ENCODE measurements at places on chromosomes 2 and 18.

- DNase-seq = no peak
Observed at GRCh38 chr2:169845016-169845415, 17.8 kb downstream of the UBR3 start.

- DNase-seq = no peak
Observed at GRCh38 chr2:25374411-25374810, 32.7 kb upstream of the DNMT3A start.

GRCh38 chr2:229930656-229931055, 8.4 kb downstream of the FBXO36 start:
- DNase-seq = no peak

DNA sequence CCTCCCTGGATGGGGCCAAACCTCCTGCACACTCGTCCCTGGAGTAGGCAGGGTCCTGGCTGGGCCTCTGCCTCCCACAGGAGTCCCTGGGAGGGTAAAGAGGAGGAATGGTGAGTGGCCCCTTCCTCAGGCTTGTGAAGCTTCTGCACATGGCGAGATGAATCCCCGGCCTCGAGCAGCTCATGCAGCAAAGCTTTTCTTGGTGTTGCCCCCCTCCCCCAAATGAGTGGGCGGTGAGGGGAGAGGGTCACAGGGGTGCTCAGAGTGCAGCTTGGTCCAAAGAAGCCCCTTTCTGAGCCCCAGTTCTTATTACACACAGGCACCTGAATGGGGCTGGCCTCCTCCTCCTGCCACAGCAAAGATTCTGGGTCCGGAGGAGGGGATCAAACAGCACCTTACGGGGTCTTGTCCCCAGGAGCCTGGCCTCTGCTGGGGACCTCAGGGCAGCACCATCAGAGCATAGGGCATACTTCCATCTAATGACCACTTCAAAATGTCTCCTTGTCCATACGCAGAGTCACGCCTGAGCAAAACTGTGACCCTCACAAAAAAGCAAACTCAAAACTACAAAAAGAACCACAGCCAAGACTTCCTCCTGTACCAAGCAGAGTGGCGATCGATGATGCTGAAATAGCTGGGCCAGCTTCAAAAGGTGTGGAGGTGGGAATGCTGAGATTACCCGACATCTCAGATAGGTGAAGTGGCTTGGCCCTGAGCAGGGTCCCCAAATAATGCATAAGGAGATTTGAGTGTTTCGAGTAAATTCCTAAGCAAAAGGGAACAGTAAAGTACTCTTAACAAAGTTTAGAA, 148.4 kb upstream of the TWIST2 start:
- no peak for DNase-seq

DNA sequence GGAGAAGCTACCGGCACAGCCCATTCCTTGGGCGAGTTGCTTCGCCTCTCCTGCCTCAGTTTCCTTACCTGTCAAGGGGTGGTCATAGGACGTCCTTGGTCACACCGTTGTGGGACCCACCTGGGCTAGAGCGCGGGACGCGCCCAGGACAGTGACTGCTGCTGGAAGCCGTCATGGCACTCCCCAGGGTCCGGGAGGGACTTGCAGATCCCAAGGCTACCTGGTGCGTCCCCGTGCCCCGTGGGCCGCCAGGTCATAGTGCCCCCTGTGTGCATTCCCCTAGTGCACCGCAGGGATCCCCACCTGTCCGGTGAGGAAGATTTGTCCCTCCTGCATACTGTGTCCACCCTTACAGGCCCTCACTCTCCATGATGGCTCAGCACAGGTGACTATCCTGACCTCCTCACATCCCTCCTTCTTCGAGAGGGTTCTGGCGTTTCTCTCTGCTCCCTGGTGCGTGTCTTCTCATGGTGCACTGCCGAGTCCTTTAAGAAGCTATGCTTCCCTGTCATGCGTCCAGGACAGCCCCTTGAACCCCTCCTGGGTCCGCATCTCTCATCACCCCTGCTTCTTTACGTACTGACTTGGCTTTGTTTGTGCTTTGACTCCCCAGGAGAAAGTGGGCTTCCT, 886 bp upstream of the STK25 start:
- peak; percentile 6 for DNase-seq

DNA sequence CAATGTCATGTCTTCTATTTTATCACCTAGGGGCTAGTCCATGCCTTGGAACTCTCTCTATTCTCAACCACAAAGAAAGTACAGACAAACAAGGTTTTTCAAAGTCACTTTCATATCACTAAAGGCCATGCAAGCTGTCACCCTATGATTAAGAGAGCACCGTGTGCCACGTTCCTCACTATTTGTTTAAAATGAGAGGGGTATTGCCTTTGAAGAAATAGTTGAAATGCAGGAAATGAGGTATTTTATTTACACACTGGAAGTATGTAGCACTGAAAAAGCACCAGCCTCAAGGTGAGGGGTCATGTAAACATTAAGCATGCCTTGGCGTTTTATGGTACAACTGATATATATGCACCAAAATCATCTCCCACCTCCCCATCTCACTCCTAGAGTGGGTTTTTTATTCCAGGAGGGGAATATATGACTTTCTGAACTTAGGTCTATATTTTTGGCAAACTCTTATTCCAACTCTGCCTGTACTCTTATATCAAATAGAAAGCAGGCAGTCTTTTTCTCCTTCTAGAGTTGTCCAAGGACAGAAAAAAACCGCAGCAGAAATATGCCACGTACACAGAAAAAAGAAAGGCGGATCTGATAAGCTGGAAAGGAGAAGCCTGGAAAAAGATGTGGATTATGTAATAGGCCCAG, 53.5 kb downstream of the VSNL1 start:
- no peak for DNase-seq

- DNase-seq = no peak
Observed at GRCh38 chr2:11043245-11043644, 112.0 kb upstream of the SLC66A3 start.

DNA sequence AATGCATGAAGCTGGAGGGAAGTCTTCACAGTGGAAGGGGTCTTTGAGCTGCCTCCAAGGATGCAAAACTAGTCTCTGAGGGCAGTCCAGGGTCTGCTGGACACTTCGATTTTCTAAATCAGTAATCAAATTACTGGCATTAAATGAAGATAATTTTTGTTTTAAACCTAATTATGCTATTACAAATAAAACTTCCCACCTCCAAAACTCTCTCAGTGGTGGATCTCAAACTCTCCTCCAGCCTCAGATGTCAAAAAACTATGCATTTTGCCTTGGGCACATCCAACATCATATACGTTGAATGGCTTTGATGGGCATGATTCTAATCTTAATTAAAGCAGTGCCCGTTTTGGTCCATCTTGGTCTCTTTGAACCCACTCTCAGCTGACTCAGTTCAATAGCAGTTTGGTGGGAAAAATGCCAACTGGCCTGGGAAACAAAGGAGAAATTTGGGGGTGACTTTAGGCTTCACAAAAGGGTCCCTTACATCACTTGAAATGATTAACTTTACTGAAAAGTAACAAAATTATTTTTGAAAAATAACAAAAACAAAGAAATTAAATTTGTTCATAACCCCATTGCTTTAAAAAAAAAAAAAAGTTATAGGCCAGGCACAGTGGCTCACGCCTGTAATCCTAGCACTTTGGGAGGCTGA, 5.9 kb upstream of the MYCN start:
- no peak for DNase-seq

DNA sequence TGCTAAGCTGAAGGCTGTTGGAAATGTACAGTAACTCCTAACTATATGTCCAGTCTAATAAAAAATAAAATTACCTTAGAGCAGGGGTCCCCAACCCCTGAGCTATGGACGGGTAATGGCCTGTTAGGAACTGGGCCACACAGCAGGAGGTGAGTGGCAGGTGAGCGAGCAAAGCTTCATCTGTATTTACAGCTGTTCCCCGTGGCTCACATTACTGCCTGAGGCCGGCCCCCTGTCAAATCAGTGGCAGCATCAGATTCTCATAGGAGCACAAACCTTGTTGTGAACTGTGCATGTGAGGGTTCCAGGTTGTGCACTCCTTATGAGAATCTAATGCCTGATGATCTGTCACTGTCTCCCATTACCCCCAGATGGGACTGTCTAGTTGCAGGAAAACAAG, 73.1 kb upstream of the CXCR4 start:
- no peak for DNase-seq

- no peak for DNase-seq
Observed at GRCh38 chr2:61575447-61575859, 37.3 kb upstream of the XPO1 start.

GRCh38 chr2:46776687-46777327, 138.8 kb downstream of the MCFD2 start:
- DNase-seq = no peak

DNA sequence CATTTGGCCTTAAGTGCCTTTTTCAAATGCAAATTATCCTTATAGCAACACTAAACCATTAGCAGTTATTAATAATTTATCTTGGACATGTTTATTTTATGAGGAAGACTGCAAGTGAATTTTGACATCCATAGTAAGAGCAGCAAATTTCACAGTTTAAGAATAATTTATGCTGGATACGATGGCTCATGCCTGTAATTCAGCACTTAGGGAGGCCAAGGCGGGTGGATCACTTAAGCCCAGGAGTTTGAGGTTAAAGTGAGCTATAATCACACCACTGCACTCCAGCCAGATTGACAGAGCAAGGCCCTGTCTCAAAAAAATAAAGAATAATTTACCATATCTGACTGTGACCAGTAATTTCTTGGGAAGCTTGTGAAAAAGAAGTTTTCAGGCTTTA, 286.2 kb downstream of the TMX3 start:
- no peak for DNase-seq

- DNase-seq = no peak
Observed at GRCh38 chr2:196159221-196159892, 12.0 kb downstream of the STK17B start.

- no peak for DNase-seq
Observed at GRCh38 chr18:10142056-10142455, 228.2 kb downstream of the VAPA start.

DNA sequence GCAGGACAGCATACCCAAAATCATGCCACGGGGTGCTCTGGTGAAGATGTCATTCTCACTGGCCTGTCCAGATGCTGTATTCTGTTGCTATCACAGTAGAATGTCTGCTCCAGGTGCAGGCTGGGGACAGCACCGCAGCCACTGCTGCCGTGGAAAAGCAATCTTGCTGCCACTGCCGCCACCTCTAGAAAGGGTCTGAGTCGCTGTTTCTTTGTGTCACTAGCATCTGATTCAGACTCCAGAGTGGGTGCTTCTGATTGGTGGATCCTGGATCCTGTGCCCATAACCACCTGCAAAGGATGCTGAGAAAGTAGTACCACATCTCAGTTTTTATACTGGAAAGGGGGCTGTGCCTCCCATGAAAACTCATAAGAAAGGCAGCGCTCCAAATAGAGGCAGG, 45.3 kb upstream of the CTLA4 start:
- DNase-seq = no peak

DNA sequence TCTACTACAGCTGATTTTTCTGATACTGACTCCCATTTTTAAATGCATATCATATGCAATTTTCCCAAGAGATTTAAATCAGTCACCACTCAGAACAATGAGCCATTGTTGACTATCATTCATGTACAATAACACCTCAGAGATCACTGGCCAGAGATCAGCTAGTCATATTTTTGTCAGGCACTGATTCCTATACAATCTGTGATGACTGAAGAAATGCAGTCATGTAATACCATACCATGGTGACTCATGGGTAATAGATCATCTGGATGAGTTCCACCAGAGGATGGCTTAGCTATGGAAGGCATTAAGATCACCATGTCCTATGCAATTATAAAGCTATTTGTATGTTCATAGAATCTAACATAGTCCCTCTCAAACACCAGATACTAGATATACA, 285.7 kb upstream of the DCC start:
- no peak for DNase-seq

GRCh38 chr2:181977661-181978350, 7.8 kb upstream of the PPP1R1C start:
- DNase-seq = no peak

- no peak for DNase-seq
Observed at GRCh38 chr18:39776766-39777165, 2178.3 kb upstream of the PIK3C3 start.

DNA sequence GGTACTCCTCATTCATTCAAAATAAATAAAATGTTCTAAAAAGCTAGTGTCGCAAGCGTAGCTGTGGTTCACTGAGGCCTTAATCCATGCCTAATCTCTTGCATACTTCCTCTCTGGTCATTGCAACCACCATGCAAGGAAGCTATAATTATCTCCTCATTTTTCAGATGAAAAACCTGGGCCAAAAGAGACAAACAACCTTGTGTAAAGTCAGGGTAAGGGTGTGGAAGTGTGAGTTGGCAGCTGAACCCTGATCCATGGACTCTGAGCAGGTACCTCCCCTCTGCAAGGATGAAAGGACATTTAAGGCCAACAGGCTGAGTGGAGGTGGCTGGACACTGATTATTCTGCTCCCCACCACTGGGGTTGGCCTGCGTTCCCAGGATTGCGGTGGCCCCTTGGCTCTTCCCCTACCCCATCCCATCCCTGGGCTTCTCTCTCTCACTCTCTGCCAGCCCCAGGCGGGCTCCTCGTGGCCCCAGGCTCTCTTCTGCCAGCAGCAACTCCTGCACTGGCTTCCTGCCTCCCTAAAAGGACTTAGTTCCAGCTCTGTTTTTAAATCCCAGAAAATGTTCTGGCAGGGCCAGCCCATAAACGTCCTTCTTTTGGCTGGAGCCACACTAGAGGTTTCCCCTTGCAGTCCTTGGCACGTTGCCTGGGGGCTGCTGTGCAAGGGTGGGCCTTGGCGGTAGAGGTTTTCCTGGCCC, 72.0 kb upstream of the AFF3 start:
- DNase-seq = no peak

DNA sequence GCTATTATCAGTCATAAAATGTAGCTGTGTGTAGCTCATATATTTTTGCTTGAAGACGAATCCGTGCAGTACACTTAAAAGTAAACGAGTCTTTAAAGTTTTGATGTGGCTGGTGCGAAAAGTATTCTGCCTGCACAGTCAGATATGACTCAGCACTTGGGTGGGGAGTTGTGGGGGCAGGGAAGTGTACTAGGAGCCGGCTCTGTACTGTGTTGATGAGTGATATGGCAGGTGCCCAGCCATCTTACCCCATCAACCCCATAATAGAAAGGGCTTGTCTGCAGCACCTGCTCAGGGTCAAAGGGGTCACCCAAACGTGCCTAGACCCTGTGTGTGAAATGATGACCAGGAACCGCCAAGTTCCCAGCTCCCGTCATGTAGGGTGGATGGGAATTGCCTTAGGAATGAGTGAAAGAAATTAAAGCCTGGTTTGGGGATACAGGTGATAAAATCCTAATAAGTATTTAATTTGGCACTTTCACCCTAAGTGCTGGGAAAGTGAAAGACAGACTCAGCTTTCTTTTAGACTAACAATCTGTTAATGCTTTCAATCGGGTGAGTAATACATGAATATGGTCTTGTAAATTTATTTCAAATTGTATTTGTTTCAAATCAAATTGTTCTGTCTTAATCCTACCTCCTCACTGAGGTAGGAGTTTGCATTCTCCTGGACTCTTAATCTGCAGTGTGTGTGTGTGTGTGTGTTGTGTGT, 48.0 kb downstream of the BCL2L11 start:
- peak; percentile 62 for DNase-seq

GRCh38 chr2:129001926-129002325, 683.3 kb upstream of the HS6ST1 start:
- no peak for DNase-seq

- DNase-seq = peak; percentile 58
Observed at GRCh38 chr2:38665854-38666555, at the start of gene GALM. Gene GALM (plus strand): TSS chr2:38666114. CDS start chr2:38666162, 48 bp downstream.

Data from stimulated activated CD4-positive, alpha-beta T cell treated with anti-CD3 and anti-CD28 coated beads, Interleukin-12 subunit alpha, Interleukin-12 subunit beta, amount 100 ng/mL, for 24 hours (primary cell).